Mammary epithelial cell (primary cell): ENCODE measurements at places on chromosomes 3 and 15. TPM values are rescaled to one million over a fixed set of nuclear protein-coding genes. Genes with fewer than 3 reads are reported as not detected.

DNA sequence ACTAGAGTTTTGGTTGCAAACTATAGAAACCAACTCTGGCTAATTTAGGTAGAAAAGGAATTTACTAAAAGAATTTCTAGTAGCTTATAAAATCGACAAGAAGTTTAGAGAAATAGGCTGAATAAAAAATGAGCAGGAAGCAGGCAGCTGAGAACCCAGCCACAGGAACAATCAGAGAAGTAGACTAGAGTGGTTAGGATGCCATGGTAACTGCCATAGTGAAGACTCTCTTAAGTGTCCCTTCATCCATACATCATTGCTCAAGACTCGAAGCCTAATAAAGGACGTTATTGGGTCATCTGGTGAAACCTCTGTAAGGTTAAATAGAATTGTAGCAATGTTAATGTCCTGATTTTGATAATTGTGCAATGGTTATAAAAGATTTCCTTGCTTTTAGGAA, 13.8 kb downstream of the AVEN start:
- no peak for DNase-seq

- peak; percentile 86 for DNase-seq
Measured at GRCh38 chr3:134008630-134009156, 21.0 kb downstream of the SLCO2A1 start.

DNA sequence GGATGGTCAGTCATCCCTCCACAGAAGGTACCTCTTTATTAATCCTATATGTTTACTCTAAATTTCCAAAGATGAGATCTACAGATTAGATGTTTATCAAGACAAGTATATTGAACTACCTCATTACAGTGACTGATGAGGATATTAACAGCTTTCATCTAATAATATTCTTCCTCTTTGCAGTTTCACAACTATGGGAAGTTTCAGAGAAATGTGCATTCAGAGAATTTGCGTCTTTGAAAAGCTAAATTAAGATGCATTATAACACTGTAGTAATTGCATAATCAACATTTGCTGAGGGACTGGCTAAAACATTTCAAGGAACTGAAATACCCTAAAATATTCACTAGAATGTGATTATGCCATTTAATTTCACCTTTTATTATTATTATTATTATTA, 46.7 kb downstream of the MCF2L2 start:
- DNase-seq, result no peak

DNA sequence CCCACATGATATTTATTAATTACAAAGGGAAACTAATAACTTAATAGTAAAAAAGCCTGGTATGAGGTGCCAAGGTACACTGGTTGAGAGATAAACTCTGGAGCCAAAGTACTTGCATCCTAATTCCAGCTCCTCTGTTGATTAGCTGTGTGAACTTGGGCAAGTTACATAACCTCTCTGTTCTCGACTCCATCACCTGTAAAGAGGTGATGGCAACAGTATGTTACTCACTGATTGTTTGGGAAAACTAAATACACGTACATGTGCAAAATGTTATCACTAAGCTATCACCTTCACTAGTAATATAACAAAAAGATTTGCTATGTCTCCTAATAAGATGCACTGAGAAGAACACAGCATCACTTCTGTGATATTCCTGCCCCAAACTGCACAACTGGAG, 206.4 kb downstream of the MEX3B start:
- DNase-seq, result no peak

DNA sequence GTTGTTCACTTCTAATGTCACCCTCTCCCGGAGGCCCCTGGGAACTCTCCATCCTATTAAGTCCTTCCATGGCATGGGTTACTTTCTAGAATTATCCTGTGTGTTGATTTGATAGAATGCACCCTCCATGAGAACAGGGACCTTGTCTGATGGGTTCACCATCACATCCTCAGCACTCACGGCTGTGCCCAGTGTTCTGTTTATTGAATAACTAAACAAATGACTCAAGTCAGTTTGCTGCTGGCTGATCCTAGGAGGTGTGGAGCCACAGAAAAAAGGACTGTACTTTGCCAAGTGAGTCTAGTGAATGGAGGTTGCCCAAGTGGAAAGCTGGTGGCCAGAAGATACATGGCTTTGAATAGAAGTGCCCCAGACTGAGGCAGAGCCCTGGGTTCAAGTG, 48.5 kb upstream of the RAB6B start:
- DNase-seq, result no peak

GRCh38 chr3:75192146-75192616, 471.9 kb upstream of the FRG2C start:
- peak; percentile 34 for DNase-seq

- DNase-seq, result peak; percentile 64
Measured at GRCh38 chr3:123792473-123793201, 91.5 kb downstream of the MYLK start.

C2CD4A gene
- total RNA-seq, result not detected

CHL1 gene
- total RNA-seq, result 3.2 TPM

- DNase-seq, result no peak
Measured at GRCh38 chr15:31511707-31512310, 185.2 kb downstream of the KLF13 start.

CCR2 gene
- not detected in 2 replicates for total RNA-seq

DNA sequence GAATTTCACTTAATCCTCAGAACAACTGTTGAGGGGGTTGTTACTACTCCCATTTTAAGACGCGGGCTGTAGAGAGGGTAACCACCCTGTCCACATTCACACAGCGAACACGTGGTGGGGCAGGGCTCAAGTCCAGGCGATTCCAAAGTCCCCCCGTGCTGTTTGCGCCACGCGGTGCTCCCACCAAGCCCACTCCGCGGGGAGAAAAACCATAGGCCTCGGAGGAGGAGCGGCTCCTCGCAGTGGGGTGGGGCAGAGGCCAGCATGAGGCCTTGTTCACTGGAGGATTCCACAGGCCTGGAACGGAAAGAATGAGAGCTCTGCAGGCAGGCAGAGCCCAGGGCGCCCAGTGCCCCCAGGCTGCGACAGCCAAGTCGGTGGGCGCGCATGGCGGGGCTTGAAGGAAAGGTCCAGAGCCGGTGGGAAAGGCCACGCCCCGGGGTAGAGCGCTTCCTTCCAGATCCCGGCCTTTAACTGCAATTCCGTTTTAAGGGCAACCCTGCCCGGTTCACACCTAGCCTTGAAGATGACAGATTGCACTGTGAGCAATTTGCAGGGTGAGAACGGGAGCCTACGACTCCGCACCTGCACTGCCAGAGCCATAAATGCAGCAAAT, 161.8 kb upstream of the TBL1XR1 start:
- DNase-seq, result peak; percentile 29

- no peak for DNase-seq
Measured at GRCh38 chr3:149487598-149488197, 13.2 kb downstream of the TM4SF4 start.

PIGZ gene
- total RNA-seq, result 2.7 TPM

- peak; percentile 14 for DNase-seq
Measured at GRCh38 chr3:85567071-85567676, 608.4 kb downstream of the CADM2 start.

DNA sequence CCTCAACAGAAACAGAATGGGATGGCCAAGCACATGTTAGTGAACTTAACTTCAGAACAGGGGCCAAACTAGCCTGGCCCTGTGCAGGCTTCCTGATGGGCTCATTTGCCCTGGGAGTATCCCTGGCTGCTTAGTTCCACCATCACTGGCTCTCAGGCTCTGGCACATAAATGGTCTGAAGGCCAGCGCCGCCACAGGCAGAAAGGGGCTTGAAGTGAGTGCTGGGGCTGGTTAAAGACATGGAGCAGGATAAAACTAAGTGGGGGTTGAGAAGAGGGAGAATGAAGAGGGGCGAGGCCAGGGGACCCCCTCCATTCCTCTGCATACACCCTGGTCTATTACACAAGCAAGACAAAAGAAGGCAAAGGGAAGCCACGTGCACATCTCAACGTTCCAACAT, 12.2 kb downstream of the SLCO2A1 start:
- DNase-seq, result no peak

DNA sequence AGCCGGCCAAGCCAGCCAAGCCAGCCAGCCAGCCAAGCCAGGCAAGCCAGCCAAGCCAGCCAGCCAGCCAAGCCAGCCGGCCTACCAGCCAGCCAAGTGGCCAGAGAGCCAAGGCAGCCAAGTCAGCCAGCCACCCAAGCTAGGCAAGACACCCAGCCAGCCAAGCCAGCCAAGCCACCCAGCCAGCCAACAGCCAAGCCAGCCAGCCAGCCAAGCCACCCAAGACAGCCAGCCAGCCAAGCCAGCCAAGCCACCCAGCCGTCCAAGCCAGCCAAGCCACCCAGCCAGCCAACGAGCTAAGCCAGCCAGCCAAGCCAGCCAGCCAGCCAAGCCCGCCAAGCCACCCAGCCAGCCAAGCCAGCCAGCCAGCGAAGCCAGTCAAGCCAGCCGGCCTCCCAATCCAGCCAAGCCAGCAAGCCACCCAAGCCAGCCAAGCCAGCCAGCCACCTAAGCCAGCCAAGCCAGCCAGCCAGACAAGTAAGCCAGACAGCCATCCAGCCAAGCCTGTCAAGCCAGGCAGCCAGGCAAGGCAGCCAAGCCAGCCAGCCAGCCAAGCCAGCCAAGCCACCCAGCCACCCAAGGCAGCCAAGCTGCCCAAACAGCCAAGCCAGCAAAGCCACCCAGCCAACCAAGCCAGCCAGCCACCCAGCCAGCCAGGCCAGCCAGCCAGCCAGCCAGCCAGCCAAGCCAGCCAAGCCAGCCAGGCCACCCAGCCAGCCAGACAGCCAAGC, 200.5 kb downstream of the GOLGA6L6 start:
- peak; percentile 57 for DNase-seq

DRD3 gene
- total RNA-seq, result not detected

- peak; percentile 97 for DNase-seq
Measured at GRCh38 chr15:51874751-51875644, 45.5 kb downstream of the TMOD3 start.

- peak; percentile 35 for DNase-seq
Measured at GRCh38 chr3:179179979-179180759, 32.0 kb downstream of the PIK3CA start.

GRCh38 chr15:78207641-78208340, 26.6 kb downstream of the ACSBG1 start:
- DNase-seq, result no peak

DNA sequence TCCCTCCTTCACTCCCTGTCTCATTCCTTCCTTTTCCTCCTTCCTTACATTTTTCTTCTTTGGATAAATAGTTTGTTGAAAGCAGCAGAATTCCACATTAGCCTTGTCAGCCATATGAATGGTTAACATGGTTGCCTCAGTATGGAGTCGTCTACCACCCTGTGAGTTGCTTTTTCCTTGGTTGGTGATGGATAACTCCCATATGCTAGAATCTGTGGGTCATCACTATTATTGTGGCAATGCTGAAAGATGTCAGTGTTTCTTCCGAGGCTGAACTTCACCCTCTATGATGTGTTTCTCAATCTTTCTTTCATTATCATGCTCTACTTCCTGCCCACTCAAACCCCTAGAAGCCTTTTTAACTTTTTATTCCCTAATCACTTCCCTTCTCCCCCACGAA, 481.8 kb upstream of the KCNMB2 start:
- no peak for DNase-seq

GRCh38 chr3:57166660-57167059, 1.5 kb upstream of the IL17RD start:
- DNase-seq, result no peak

DNA sequence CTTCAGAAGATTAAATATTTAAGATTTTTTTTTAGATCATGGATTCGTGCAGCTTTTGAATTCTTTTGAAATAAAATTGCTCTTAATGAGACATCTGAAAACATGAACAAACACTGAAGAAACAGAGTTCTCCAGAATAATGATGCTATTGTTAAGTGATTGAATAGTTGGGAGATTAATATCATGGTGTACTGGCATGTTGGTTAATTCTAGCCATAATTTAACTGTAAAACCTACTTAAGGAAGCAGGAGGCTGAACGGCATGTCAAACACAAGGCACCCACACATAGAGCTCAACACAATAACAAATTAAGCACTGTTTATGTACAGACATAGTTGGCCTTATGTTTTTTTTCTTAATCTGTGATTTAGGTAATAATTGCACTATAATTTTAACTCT, 185.6 kb downstream of the RBMS3 start:
- DNase-seq, result peak; percentile 20

MFGE8 gene
- 145 and 175 TPM in 2 replicates for total RNA-seq

DNA sequence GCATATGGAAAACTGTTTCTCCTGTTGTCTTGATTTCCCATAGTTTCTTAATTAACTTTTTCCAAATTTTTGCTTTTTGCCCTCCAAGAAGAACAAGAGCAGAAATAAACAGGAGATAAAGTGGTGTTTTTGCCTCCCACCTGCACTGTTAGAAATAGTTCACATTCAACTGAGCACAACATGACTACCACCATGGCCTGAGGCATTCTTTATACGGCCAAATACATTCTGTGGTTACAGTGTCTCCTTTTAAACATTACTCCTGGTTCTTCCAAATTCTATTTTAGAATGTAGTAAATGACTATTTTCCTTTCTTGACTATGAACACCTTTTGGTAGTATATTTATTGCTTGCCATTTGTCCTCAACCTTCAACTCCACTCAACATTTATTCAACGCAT, 98.5 kb downstream of the LARS2 start:
- DNase-seq, result peak; percentile 34

GRCh38 chr3:116443191-116443661, 2.1 kb downstream of the LSAMP start:
- no peak for DNase-seq

- no peak for DNase-seq
Measured at GRCh38 chr15:63531586-63531985, 27.2 kb downstream of the USP3 start.

GRCh38 chr3:127039719-127040118, 56.8 kb downstream of the PLXNA1 start:
- DNase-seq, result no peak

- DNase-seq, result no peak
Measured at GRCh38 chr3:16552757-16553156, 39.3 kb upstream of the RFTN1 start.

DNA sequence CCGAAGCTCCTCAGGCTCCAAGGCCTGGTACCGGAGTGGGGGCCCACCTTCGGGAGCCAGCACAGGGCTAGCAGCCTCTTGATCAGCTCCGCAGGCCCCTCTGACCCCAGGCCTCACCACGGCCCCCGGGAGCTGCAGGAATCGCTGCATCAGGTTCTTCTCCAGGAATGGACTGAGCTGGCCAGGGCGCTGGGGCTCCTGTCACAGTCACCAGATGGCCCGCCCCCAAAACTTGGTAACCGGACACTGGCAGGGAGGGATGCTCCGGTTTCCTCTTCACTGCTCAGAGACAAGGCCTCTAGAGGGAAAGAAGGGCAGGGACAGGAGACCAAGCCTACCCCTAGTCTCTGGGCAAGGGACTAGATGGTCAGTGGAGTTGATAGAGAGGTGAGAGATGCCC, 9.9 kb downstream of the AP3B2 start:
- no peak for DNase-seq

GRCh38 chr3:160129459-160130061, 95.7 kb upstream of the C3orf80 start:
- DNase-seq, result peak; percentile 95

RBP2 gene
- not detected for total RNA-seq

- DNase-seq, result no peak
Measured at GRCh38 chr3:74041068-74041675, 416.4 kb upstream of the PDZRN3 start.

- no peak for DNase-seq
Measured at GRCh38 chr15:63484433-63485186, 19.8 kb upstream of the USP3 start.
